ENCODE measurements at places on chromosomes 12 and 14.

- no peak overlapping the region for H3K27ac ChIP-seq
- H3K4me1 ChIP-seq = peaks cover 12% of the 10 kb centered on the region
- H3K27me3 ChIP-seq = no peaks in the 10 kb centered on the region
- no peak overlapping the region for H3K4me3 ChIP-seq
Observed at GRCh38 chr12:28552251-28552970, 362.2 kb downstream of the CCDC91 start.

GRCh38 chr14:22569106-22569736 is 19.8 kb downstream of the DAD1 start:
- no peak overlapping the region for H3K4me3 ChIP-seq
- H3K27ac ChIP-seq = no peak overlapping the region
- peak; percentile 33 for DNase-seq
- peaks cover 21% of the 10 kb centered on the region for H3K4me1 ChIP-seq
- H3K27me3 ChIP-seq = no peaks in the 10 kb centered on the region

DNA sequence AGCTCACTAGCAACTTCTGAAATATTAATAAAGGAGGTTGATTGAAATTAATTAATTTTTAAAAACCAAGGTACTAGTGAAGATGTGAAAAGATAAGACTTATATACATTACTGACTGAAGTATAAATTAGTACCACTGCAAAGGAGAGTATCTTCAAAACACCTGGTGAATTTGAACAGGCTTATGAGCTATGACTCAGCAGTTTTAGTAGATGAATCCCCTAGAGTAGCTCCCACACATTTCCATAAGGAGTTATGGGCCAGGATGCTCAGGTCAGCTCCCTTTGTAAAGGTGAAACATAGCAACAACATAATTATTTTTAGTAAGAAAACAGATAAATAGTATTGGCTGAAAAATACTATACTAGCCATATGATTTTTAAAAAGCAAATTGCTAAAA is 218.6 kb downstream of the SYT1 start:
- no peak overlapping the region for H3K4me3 ChIP-seq
- no peaks in the 10 kb centered on the region for H3K27me3 ChIP-seq
- no peaks in the 10 kb centered on the region for H3K4me1 ChIP-seq
- no peak overlapping the region for H3K27ac ChIP-seq
- DNase-seq = peak; percentile 13

DNA sequence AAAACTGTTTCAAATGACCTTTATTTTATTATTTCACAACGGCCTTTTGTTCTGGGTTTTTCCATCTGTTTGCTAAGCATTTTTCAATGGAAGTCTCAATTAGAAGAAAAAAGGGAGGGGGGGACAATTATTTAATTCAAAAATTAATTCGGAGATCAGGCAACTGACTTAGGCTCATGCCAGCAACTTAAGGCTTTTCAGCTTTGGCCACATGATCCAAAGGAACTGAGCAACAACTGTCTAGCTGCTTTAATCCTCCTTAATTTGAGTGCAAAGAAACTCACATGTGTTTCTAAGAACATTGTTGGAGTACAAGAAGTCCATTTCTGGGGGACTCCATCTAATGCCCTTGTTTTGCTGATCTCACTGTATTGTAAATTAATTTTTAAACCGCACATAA is 188.0 kb downstream of the EXOC5 start:
- no peak overlapping the region for H3K27ac ChIP-seq
- no peak for DNase-seq
- no peaks in the 10 kb centered on the region for H3K4me1 ChIP-seq
